ENCODE measurements at places on chromosomes 6 and 20. TPM values are rescaled to one million over a fixed set of nuclear protein-coding genes. Genes with fewer than 3 reads are reported as not detected.

HMGN3 gene
- total RNA-seq, result 35.1 TPM

ERMARD gene
- total RNA-seq, result 16.9 TPM

SLC22A3 gene
- total RNA-seq, result not detected

DSP gene
- total RNA-seq, result 62.6 TPM

TGM3 gene
- 0.07 TPM for total RNA-seq

RPP40 gene
- 11.2 TPM for total RNA-seq

HDGFL1 gene
- not detected for total RNA-seq

NKX2-2 gene
- total RNA-seq, result not detected

MOCS1 gene
- total RNA-seq, result 8.2 TPM

ZNF334 gene
- 1.1 TPM for total RNA-seq

IL22RA2 gene
- total RNA-seq, result not detected

DNA sequence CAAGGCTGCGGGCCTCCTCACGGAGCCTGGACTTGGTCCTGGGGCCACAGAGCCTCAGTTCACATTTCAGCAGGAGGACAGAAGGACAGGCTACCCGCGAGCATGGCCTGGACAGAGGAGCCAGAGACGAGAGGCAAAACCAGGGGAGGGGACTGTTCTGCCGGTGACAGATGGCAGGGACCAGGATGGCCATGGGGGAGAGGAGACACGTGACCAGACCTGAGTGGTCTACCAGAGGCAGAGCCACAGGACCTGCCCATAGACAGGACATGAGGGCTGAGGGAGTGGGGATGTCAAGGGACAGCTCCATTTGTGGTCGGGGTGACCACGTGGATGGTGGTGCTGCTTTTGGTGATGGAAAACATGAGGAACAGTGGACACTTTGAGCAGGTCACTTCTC lies 207.9 kb downstream of the NFATC2 start:
- DNase-seq, result no peak

DNA sequence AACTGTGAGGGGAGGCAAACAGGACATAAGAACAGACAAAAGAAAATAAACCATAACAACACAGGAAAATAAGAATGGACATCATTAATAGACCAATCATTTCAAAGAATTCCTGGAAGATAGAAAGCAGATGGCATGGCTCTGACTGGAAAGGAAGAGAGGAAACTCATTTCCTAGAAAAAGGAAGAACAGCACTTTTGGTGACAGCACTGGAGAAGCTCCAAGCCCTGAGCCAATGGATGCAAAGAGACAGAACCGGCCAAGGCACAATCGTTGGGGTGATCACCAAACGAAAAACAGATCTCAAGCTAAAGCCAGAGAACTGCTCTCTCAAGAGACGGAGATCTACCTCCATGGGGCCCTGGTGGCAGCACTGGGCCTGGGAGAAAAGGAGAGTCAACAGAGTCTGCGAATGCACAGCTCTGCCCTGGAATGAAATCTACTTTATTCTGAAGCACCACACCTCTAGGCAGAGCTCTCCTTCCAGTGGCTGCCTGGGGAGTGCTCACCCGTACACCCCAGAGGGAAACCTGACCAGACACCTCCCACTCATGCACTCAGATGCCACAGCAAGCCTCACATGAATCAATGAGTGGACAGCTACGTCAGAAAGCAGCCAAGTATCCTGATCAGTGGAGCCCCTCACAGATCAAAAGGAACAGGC lies 24.2 kb downstream of the KIAA0319 start:
- no peak for DNase-seq

GRCh38 chr20:4234128-4234527 lies 218.8 kb upstream of the RNF24 start:
- DNase-seq, result peak; percentile 58

GRCh38 chr20:43404878-43405277 lies 52.8 kb upstream of the SRSF6 start:
- no peak for DNase-seq

GRCh38 chr6:97462938-97463598 lies 180.1 kb upstream of the MMS22L start:
- DNase-seq, result no peak

GRCh38 chr6:129567374-129567773 lies 142.6 kb downstream of the ARHGAP18 start:
- DNase-seq, result no peak

DNA sequence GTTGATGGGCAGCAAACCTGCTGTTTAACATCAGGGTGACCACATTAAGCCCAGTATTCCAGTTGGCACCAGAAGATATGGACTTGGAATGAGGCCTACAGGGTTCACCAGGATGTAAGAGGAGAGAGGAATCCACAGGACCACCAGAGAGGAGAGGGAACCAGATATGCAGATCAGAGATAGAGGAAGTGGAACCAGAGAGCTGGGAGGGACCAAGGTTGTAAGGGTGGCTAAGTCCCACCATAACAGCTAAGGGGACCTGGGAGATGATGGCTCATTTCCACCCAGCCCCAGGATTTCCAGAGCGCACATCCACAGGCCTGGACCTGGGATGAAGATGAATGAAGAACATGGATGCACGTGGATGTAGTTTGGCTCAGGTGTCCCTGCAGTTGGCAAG lies 11.1 kb downstream of the BTN2A1 start:
- DNase-seq, result no peak

DNA sequence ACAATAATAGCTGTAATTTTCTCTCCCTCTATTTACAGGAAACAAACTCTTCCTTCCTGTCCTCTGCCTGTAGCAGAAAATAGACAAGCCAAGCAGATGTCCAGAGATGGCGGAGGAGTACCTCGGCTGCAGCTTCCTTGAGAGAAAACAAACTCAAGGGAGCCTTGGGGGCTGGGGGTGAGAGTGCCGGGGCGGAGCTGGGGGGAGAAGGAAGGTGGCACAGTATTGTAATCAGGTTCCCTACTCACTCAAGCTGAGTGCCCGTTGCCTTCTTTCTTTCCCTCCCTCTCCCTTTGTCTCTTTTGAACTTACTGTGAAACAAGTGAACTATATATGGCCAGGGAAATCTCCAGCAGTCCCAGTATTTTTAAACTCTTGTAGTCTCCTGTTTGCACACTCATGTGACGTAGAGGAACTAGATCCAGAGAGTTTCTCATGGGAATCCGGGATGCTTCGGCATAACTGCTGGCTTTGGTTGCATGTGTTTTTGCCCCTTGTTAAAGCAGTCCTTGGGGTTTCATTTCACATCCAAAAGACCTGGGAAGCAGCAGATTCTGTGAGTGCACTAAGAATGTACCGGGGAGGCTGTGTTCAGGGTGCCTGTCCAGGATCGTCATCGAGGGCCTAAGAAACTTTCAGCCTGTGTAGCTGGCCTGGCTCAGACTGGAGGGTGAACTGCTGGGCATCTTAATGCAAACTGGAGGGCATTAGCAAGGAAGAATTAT lies 44.6 kb upstream of the HDDC2 start:
- DNase-seq, result no peak

- no peak for DNase-seq
Measured at GRCh38 chr20:16441546-16442164, 131.6 kb downstream of the KIF16B start.

- DNase-seq, result no peak
Measured at GRCh38 chr6:44742201-44742600, 354.7 kb downstream of the CDC5L start.

GRCh38 chr20:10171864-10172751 lies 46.5 kb upstream of the SNAP25 start:
- DNase-seq, result no peak

DNA sequence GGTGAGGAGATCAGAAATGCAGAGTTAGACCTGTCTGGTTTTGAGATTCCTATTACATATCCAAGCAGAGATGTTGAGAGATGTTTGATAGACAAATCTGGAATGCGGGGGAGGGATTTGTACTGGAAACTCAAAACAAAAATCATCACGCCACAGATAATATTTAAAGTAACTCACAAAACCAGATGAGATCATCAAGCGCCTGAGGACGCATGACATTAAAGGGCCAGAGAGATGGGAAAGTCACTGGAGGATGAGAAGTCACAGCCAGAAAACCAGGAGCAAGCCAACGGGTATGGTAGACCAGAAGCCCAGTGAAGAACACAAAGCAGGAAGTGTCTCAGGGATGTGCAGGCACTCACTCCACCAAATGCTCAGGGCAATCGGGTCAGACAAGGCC lies 87.7 kb downstream of the DLL1 start:
- no peak for DNase-seq

- no peak for DNase-seq
Measured at GRCh38 chr6:82877213-82878195, 188.1 kb downstream of the UBE3D start.

DNA sequence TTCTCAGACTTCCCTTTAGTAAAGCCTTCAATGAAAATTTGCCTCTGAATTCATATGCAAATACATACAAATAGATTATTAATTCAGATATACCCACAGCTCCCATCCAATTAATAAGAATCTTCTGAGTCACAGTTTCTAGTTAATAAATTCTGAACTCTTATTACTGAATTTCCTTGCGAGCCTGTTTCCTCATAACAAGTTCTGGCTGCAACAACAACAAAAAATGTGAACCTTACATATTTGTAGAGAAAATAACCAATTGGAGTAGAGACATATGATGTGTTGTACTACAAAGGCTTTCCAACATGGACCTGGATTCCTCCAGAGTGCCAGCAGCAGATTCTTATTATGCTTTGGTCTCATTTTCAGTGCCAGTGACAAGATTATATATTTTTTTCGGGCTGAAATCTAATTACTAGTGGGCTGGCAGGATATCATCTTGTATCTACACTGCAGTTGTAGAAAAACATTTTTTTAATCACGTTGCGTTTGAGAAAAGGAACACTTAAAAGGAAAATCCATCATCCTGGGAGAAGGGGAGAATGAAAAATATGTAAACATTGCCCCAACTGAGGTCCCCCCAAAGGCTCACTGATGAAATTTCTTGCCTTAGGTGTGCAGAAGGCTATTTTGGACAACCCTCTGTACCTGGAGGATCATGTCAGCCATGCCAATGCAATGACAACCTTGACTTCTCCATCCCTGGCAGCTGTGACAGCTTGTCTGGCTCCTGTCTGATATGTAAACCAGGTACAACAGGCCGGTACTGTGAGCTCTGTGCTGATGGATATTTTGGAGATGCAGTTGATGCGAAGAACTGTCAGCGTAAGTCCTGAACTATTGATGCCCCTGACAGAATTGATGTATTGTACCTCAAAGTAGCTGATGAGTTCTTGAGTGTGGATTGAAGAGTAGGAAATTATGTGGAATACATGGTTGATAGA lies 404.6 kb downstream of the LAMA2 start:
- no peak for DNase-seq

DNA sequence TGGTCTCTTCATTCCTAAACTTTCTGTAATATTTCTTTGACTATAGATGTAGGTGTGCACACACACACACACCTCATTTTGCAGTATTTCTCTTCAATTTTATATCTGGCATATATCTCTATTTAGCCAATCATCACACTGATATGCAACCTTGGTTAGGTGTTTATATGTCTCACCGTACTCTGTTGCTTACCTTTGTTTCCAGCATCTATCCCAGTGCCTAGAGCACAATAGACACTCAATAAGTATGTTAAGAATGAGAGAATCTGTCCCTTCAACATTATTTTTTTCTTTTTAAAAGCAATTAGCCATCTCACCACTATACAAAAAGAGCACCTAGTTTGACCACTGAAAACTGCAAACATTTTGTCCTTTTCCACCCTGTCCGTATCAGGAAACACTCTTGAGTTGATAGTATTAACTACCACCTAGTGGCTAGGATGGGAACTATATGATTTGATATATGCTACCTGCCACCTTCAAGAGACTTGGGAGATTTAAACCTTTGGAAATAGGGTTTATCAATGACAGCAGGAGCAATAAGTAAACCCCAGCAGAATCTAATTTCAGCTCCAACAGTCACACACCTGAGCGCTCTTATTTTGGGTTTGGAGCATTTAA lies 48.7 kb upstream of the RSPO3 start:
- peak; percentile 39 for DNase-seq

GRCh38 chr6:12335131-12335527 lies 45.0 kb downstream of the EDN1 start:
- no peak for DNase-seq

DNA sequence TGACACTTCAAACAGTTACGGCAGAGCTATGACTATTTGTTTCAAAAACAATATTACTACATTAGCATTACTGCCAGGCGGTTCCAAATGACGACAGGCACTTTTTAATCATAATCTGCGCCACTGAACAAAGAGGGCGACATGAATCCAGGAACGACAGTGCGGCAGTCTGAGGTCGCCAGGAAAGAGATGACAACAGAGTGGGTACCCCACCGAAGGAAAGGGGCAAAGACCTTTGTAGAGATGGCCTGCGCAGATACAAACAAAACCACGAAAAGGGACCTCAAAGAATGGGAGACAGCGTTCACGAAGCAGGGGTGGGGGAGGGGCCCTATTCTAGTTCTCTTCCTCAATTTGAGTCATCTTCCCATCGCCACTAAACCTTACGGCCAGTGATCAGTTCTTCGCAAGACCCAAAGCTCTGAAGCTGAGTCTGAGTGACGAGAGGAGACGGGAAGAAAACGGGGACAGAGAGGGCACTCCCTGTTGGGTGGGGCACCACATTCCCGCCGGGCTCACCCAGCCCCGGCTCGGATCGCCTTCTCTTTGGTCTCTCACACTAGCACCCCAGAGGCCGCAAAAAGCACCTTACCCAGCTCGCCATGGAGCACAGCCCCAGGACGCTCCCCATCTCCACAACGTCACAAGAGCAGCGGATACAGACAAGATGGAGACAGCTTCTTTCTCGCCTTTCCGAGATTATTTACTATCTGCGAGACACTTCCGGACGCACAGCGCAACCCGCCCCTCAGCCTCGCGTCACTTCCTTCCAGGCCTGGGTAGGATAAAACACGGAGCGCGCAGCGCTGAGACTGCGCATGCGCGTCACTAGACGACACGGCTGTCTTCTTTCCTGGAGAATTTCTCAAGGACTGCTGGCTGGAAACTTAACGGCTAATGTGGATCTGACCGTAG lies at the start of gene SERINC1:
TSS of gene SERINC1 (minus strand) at position 701 of the 915 bp plus-strand sequence. CDS start at position 631, 70 bp downstream.
- peak; percentile 92 for DNase-seq

DNA sequence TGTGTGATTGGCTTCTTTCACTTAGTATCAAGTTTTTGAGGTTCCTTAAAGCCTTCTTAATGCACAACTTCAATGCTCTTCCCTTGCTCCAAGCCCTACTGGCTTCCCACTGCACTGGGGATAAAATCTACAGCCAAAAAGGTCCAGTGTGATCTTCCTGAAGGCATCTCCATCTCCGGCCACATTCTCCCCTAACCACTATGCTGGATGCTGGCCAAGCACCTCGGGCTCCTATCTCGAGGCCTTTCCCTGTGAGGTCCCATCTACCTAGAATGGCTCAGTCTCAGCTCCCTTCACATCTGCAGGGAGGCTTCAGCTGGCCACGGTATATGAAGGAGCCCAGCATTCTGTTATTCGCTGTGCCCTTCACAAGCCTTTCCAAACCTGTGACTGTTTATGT lies 48.1 kb downstream of the CNKSR3 start:
- DNase-seq, result no peak

- no peak for DNase-seq
Measured at GRCh38 chr6:1326535-1327121, 14.7 kb downstream of the FOXQ1 start.

GRCh38 chr6:136775081-136775480 lies 17.2 kb downstream of the MAP3K5 start:
- no peak for DNase-seq

- peak; percentile 21 for DNase-seq
Measured at GRCh38 chr6:119350202-119350951, 816 bp upstream of the MAN1A1 start.

GRCh38 chr6:12261502-12261901 lies 28.7 kb upstream of the EDN1 start:
- no peak for DNase-seq

All from HFFc6 (cell line).